ENCODE measurements at places on chromosomes 13 and 19. TPM values are rescaled to one million over a fixed set of nuclear protein-coding genes. Genes with fewer than 3 reads are reported as not detected.

DNA sequence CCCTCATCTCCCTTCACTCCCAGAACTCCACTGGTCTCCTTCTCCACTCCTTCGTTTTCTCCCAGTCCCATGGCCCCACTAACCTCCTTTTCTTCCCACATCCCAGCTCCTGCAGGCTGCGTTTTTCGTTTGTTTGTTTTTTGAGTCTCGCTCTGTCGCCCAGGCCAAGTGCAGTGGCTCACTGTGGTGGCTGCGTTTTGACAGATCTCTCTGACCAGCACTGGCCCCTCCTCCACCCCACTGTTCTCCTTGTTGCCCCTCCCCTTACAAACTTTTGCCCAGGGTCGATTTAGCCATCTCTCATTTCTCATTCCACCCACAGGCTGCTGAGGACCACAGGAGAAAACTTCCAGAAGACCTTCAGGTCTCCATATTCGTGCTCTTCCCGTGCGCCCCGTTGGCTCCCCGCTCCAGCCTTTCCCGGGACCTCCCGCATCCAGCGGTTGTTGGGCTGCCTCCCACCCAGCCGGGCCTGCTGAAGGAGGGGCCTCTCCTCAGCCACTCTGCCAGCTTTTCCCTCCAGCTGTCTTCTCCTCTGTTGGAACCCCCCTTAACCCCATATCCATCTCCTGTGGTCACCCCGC lies 40.6 kb upstream of the GJB6 start:
- H3K27me3 ChIP-seq: no peaks in the 10 kb centered on the region
- no peaks in the 10 kb centered on the region for H3K36me3 ChIP-seq
- H3K27ac ChIP-seq: no peak overlapping the region
- no peak for DNase-seq

Gene LYPD4
- not detected for total RNA-seq

Gene ZNF320
- 18.5 TPM for total RNA-seq

DNA sequence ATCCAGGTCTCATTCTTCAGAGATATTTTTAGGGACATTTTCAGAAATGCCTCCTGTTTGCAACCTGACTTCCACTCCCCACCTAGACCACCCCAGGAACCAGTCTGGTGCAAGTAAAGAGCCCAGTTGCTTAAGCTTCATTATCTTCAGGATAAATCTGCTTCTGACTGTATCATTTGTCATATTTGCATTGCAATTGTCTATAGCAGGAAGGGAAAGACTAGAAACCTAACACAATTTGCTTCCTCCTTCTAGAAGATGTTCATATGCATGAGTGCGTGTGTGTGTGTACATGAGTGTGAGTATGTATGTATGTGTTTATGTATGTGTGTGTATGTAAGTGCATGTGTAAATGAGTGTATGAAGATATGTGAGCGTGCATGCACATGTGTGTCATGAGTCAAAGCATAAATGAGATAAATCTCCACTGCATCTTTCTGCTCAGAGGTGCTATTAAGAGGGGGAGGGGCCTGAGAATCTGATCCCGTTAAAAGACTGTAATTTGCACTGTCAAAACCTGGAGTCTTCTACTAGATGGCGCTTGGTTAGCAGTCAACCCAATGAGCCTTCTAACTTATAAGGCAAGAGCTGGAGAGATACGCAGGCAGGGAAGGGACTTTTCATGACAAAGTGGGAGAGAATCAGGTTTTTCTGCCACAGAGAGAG lies 178.8 kb upstream of the KL start:
- H3K36me3 ChIP-seq: no peaks in the 10 kb centered on the region
- peak overlapping the region; percentile 48 for H3K27ac ChIP-seq
- H3K4me1 ChIP-seq: peaks cover 17% of the 10 kb centered on the region
- H3K4me3 ChIP-seq: no peak overlapping the region
- DNase-seq: no peak

DNA sequence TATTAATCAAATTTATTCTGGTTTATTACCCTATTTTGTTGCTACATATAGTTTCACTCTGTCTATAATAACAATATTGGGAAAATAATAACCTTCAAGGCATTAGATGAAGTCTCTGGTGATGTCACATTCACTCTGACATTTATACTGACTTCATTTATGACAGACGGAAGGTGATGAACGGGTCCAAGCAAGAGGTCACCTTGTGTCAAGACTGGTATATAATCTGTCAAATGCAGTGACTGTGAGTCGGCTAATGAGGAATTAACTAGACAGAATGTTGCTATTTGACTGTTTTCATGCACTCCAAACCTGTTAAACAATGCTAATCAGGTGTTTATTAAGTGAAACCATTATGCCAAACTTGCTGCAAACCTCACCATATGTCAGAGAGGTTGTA lies 800.5 kb upstream of the KLHL1 start:
- H3K4me1 ChIP-seq: no peaks in the 10 kb centered on the region
- no peak for DNase-seq
- no peaks in the 10 kb centered on the region for H3K36me3 ChIP-seq
- H3K4me3 ChIP-seq: no peak overlapping the region
- no peaks in the 10 kb centered on the region for H3K27me3 ChIP-seq
- no peak overlapping the region for H3K27ac ChIP-seq

Gene MAB21L1
- not detected for total RNA-seq

- no peak for DNase-seq
- peak overlapping the region; percentile 65 for H3K27ac ChIP-seq
- H3K4me1 ChIP-seq: peaks cover 16% of the 10 kb centered on the region
- no peak overlapping the region for H3K4me3 ChIP-seq
Observed at GRCh38 chr19:3142781-3143337, 7.0 kb downstream of the GNA15 start.

DNA sequence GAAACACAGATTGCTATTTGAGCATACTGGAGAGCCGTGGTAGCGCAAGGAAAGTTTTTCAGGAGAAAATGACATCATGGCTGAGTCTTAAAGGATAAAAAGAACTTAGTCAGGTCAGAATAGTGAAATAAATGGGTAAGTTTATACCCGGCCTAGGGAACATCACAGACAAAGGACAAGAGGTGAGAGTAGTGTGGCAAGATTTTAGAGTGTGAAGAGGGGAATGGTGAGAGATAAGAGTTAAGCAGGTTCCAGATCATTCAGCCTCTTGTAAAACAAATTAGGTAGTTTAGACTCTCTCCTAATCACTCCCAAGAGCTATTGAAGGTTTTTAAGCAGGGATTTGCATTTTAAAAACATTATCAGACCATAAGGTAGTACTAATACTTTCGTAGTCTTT lies 116.0 kb upstream of the MAB21L1 start:
- H3K4me3 ChIP-seq: no peak overlapping the region
- no peaks in the 10 kb centered on the region for H3K36me3 ChIP-seq
- no peak for DNase-seq

- H3K4me3 ChIP-seq: peak overlapping the region; percentile 96
- no peaks in the 10 kb centered on the region for H3K27me3 ChIP-seq
- no peak for DNase-seq
- H3K4me1 ChIP-seq: peaks cover 23% of the 10 kb centered on the region
- H3K27ac ChIP-seq: no peak overlapping the region
Observed at GRCh38 chr19:39846678-39847486, 703 bp upstream of the FBL start.

Gene LCP1
- 197 TPM for total RNA-seq

Gene ADPRHL1
- total RNA-seq: 16.9 TPM

- no peak overlapping the region for H3K4me3 ChIP-seq
- H3K27ac ChIP-seq: no peak overlapping the region
- no peak for DNase-seq
Observed at GRCh38 chr19:50851620-50852019, 3.1 kb upstream of the KLK3 start.

- no peak for DNase-seq
- peaks cover 3% of the 10 kb centered on the region for H3K36me3 ChIP-seq
- H3K4me3 ChIP-seq: no peak overlapping the region
- H3K27ac ChIP-seq: no peak overlapping the region
Observed at GRCh38 chr13:39684531-39685137, 29.2 kb downstream of the COG6 start.

DNA sequence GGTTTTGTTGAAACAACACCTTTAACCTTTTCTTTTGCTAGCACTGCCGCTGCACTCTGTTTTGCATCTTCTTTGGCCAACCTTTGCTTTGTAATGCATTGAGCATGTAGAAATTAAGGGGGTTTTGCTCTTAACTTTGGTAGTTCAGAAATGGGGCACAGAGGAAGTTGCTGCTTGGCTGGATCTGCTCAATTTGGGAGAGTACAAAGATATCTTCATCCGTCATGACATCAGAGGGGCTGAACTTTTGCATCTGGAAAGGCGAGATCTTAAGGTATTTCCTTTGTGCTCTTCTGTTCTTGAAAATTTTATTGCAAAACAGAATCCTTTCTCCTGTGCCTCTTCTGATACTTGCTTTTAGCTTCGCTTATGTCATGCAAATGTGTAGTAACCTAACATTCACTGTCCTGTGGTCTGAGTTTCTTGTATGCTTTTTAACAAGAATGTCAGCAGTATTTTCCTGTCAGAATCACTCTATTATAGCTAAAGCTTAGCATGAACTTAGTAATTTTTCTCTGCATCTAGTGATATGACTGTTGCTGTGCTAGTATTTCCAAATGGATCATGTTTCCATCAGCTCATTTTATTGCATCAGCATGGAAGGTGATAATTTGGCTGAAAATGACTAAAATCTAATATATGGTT lies 50.7 kb upstream of the AKAP11 start:
- no peaks in the 10 kb centered on the region for H3K27me3 ChIP-seq
- H3K4me3 ChIP-seq: no peak overlapping the region
- no peak for DNase-seq
